Ureter (tissue), 1 donor: ENCODE measurements at places on chromosomes 13 and 19. TPM values are rescaled to one million over a fixed set of nuclear protein-coding genes. Genes with fewer than 3 reads are reported as not detected.

The S1PR4 gene
- total RNA-seq: 0.89 TPM

The IGFL3 gene
- not detected for total RNA-seq

The MBD3L2 gene
- not detected for total RNA-seq

The LRRC4B gene
- total RNA-seq: 4.7 TPM

The PLD3 gene
- 137 TPM for total RNA-seq

The LNX2 gene
- 15.0 TPM for total RNA-seq

The ZNF417 gene
- 27.1 TPM for total RNA-seq

The KLK4 gene
- total RNA-seq: not detected

The RUVBL2 gene
- total RNA-seq: 66.7 TPM

The C19orf81 gene
- total RNA-seq: 1.6 TPM

The OVOL3 gene
- total RNA-seq: not detected

The PGLYRP1 gene
- not detected for total RNA-seq

The ZNF563 gene
- total RNA-seq: 7.1 TPM

The ZNF492 gene
- 0.16 TPM for total RNA-seq

The ZNF100 gene
- total RNA-seq: 21.0 TPM

The MCF2L gene
- 115 TPM for total RNA-seq

The GRIN3B gene
- not detected for total RNA-seq

The RASL11A gene
- 33.2 TPM for total RNA-seq

The ATP8B3 gene
- 1.3 TPM for total RNA-seq

The ZNF571 gene
- total RNA-seq: 7.1 TPM

The WDR88 gene
- not detected for total RNA-seq

The ISYNA1 gene
- total RNA-seq: 116 TPM

The SIGLEC5 gene
- total RNA-seq: 1.2 TPM

The RGS9BP gene
- 0.16 TPM for total RNA-seq

The NLRP12 gene
- 0.31 TPM for total RNA-seq

The ZNF470 gene
- 5.8 TPM for total RNA-seq

The BIVM gene
- 17.2 TPM for total RNA-seq

The ERICH4 gene
- not detected for total RNA-seq

The ZNF845 gene
- total RNA-seq: 9.2 TPM

The FGF9 gene
- total RNA-seq: 1.5 TPM

The SPIB gene
- 0.96 TPM for total RNA-seq

The PRTN3 gene
- total RNA-seq: not detected

The OR10H5 gene
- not detected for total RNA-seq

The SLITRK6 gene
- 33.7 TPM for total RNA-seq

The RDH8 gene
- not detected for total RNA-seq

The LILRA6 gene
- 1.6 TPM for total RNA-seq

The SMIM17 gene
- not detected for total RNA-seq

The KLK3 gene
- total RNA-seq: not detected

The NUP62 gene
- total RNA-seq: 42.7 TPM

The OR4F17 gene
- not detected for total RNA-seq

The LENG9 gene
- total RNA-seq: 10.2 TPM

The KLK7 gene
- not detected for total RNA-seq

The SERP2 gene
- 10.6 TPM for total RNA-seq

The SYDE1 gene
- 20.4 TPM for total RNA-seq

The KIR2DL4 gene
- 0.39 TPM for total RNA-seq

The HSPH1 gene
- 80.3 TPM for total RNA-seq
